Ammon's horn (tissue), 1 donor: ENCODE measurements at places on chromosomes 1 and 21.

GRCh38 chr1:39933956-39934941 is 20.7 kb upstream of the MFSD2A start:
- DNase-seq, result peak; percentile 62

GRCh38 chr21:29209696-29210095 is 79.3 kb downstream of the MAP3K7CL start:
- DNase-seq, result no peak

DNA sequence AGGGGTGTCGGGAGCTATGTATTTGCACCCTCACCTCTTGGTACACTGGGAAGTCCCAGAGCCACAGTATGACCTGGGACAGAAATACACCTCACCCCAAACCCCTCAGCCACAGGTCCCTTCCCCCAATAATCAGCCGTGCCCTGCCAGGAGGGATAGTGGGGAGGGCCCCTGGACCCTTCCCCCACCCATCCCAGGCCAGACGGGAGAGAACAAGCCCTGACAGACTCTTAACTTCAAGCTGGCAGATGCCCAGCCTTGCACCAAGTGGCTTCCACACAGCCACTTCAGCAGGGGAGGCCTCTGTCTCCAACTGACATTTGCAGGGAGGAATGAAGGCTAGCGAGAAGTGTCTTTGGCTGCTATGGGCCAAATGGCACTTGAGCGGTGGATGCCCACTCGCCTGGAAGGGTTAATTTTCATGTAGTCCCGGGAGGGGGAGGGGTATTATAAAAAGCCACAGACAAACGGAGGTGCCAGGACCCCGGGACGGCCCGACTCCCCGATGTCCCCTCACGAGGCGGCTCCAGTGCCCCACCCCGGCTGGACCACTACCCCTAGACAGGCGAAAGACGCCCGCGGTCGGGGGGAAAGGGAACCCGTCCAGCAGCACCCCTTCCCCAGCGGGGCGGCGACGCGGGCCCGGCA is 495 bp downstream of the SYNC start:
- peak; percentile 17 for DNase-seq

DNA sequence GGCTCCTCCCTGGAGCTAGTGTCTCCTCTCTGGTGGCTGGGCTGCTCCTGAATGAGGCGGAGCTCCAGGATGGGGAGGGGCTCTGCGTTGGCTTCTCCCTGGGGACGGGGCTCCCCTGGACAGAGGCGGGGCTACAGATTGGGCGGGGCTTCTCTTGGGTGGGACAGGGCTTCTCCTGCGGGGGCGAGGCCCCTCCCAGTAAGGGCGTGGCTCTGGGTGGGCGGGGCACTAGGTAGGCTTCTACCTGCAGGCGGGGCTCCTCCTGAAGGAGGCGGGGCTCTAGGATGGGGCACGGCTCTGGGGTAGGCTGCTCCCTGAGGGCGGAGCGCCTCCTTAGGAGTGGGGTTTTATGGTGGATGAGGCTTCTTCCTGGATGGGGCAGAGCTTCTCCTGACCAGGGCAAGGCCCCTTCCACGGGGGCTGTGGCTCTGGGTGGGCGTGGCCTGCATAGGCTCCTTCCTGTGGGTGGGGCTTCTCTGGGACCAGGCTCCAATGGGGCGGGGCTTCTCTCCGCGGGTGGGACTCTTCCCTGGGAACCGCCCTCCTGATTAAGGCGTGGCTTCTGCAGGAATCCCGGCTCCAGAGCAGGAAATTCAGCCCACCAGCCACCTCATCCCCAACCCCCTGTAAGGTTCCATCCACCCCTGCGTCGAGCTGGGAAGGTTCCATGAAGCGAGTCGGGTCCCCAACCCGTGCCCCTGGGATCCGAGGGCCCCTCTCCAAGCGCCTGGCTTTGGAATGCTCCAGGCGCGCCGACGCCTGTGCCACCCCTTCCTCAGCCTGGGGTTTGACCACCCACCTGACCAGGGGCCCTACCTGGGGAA is 22.7 kb upstream of the ARF1 start:
- no peak for DNase-seq

GRCh38 chr1:206933333-206933945 is 11.7 kb upstream of the FCMR start:
- DNase-seq, result no peak

DNA sequence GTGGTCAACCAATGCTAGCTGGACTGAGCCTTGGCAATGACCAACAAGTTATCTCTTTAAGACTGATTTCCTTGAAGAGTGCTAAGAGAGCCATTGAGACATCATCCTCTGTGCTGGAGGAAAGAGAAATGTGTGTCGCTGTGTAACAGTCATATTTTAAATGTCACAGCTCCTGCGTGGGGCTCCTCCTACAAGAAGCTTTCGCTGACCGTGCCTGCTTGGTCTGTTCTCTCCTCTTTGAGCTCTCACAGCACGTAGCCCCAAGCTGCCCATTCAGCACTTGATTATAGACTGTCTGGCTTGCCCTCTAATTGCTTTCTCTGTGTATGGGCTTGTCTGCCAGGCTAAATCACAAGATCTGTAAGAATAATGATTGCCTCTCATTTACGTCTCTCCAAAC is 221.3 kb downstream of the FOXD2 start:
- DNase-seq, result peak; percentile 65

DNA sequence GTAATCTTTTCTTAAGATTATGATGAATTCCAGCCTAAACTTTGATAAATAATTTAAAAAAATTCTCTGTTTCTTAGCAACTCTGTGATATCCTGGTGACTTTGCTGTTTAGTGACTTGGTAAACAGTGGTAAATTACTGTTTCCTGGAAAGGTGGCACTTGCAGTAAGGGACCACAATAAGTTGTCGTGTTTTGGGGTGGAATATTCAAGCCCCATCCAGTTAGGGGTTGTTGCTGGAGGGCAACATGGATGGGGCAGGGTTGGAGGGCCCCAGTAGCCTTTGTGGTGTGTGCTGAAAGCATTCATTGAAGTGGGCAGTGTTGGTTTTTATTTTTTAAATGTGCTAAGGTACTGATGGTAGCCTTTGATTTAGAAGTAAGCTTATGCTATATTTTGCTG is 30.3 kb downstream of the PRDM2 start:
- DNase-seq, result no peak

DNA sequence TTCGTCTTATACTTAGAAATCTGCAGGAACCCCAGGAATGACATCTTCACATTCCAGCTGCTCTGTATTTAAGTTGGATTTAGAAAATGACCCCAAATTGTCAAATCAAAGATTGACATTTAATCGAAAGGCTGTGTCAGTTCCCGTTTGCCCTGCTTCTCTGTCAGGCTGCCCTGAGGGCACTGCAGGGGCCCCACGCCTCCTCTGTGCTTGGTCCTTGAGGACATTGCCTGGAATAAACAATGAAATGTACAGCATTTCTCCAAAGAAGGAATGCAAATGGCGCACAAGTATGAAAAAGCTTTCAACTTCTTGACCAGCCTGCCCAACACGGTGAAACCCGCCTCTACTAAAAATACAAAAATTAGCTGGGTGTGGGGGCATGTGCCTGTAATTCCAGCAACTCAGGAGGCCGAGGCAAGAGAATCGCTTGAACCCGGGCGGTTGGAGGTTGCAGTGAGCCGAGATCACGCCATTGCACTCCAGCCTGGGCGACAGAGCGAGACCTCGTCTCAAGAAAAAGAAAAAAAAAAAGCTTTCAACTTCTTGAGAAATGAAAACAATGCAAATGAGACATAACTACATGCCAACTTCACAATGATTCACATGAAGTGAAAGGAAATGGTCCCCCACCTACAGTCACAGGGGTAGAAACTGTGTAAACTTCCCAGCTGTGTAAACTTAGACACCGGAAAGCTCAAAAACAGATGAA is 3.0 kb downstream of the TMPRSS3 start:
- no peak for DNase-seq

GRCh38 chr1:99315305-99315704 is 51.0 kb downstream of the PLPPR4 start:
- DNase-seq, result no peak

GRCh38 chr1:43466403-43466802 is 12.7 kb upstream of the HYI start:
- DNase-seq, result no peak

DNA sequence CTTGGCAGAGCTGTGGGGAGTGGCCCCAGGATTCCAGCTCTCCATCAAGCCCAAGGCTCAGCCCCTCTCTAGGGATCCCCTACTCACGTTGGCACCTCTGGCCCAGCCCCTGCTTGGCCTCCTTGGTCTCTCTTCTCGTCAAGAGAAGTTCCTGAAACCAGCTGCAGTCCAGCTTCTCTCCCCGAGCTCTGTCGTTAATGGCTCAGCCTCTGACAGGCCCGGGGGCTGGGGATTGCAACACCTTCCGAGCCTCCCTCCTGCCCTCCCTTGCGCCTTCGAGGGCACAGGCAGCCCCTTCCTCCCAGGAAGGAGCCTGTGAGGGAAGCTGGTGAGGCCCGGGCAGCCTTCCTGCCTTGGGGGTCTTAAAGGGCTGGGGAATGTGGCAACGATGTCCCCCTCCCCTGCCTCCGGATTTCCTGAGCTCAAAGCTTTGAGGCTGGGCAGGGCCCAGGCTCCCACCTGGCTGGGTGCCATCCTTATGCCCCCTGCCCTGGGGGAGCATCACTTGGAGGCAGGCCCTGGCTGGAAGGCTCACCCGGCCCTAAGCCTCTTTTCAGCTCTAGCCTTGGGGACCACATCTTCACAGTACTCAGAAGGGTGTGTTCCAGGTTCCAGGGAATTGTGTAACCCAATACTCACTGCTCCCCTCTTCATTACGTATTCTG is at the start of gene CSF3R:
TSS of gene CSF3R (minus strand) at position 190 of the 665 bp plus-strand sequence. CDS start 3,417 bp downstream, outside the sequence.
- peak; percentile 35 for DNase-seq

- no peak for DNase-seq
Measured at GRCh38 chr1:62433861-62434617, 2.8 kb upstream of the USP1 start.

- no peak for DNase-seq
Measured at GRCh38 chr1:167621780-167622313, 8.2 kb upstream of the RCSD1 start.

GRCh38 chr1:234938135-234938534 is 190.5 kb downstream of the TOMM20 start:
- DNase-seq, result no peak

DNA sequence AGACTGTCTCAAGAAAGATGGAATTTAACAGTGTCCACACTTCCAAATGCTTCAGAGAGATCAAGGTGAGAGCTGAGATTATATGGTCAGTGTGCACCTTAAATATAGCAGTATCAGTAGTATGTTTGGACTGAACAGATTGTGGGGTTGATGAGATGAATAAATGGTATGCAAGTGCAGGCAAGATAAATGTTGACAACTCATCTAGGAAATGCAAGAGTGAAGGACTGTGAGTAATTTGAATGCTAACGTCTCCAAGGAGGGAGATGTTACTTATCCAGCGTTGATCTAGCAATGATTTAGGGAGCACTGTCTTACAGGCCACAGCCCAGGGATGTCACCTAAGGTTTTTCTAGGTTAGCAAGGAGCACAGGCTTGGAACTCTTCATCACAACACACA is 170.7 kb upstream of the GALNT2 start:
- DNase-seq, result no peak

GRCh38 chr21:42195378-42196031 is 23.4 kb upstream of the ABCG1 start:
- DNase-seq, result no peak

DNA sequence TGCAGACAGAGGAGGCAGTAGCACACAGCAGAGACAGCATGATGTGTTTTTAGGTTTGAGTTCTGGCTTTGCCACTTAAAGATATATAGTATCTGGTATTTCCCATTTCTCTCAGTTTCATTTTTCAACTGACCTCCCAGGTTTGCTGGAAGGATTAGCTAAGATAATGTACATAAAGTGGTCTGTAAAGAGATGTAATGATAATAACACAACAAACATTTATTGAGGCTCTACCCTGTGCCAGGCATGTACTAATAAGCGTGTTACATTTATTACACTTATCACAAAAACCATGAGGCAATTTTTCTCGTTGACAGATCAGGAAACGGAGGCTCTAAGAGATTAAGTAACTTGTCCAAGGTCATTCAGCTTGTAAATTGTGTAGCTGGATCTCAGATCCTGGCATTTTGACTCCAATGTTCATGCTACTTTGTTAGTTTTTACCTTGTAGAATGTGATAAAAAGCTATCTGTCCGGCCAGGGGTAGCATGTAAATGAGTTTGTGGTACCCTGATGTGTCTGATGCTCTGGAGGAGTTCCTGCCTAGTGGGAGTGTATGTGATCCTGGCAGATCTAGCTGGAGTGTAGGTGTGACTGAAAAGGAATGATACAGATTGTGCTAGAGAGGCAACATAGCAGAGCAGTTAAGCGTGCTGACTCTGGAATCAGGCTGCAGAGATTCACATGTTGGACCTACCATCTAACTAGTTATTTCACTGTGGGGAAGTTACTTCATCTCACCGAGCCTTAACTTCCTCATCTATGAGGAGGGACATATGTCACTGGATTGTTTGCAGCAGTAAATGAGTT is 146.6 kb downstream of the VPS13D start:
- DNase-seq, result peak; percentile 75

- DNase-seq, result no peak
Measured at GRCh38 chr1:5993556-5994491, 1.6 kb upstream of the NPHP4 start.

- no peak for DNase-seq
Measured at GRCh38 chr1:81237473-81238089, 563.2 kb upstream of the ADGRL2 start.

GRCh38 chr1:53048960-53049573 is 12.9 kb upstream of the PODN start:
- DNase-seq, result peak; percentile 63

DNA sequence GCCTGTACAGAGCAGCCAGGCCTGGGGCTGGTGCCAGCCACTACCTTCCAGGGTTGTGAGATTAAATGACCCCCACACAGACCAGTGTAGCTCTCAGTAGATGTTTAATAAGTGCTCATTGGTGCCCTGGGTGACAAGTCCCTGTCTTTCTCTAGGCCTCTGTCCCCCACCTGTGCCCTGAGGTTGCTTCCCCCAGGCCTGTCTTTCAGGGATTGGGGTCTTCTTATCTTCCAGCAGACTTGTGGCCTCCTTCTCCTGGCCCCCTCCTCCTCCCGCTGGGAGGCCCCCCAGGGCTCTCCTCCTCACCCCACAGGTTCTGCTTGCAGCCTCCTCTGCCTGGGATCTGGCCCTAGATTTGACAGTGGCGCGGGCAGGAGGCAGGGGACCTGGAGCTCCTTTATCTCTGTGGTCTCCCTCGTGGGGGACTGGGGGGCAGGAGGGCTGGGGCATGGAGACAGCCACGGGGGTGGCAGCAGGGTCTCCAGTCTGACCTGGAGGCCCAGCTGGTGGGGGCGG is 40.3 kb downstream of the EPHA2 start:
- DNase-seq, result no peak

DNA sequence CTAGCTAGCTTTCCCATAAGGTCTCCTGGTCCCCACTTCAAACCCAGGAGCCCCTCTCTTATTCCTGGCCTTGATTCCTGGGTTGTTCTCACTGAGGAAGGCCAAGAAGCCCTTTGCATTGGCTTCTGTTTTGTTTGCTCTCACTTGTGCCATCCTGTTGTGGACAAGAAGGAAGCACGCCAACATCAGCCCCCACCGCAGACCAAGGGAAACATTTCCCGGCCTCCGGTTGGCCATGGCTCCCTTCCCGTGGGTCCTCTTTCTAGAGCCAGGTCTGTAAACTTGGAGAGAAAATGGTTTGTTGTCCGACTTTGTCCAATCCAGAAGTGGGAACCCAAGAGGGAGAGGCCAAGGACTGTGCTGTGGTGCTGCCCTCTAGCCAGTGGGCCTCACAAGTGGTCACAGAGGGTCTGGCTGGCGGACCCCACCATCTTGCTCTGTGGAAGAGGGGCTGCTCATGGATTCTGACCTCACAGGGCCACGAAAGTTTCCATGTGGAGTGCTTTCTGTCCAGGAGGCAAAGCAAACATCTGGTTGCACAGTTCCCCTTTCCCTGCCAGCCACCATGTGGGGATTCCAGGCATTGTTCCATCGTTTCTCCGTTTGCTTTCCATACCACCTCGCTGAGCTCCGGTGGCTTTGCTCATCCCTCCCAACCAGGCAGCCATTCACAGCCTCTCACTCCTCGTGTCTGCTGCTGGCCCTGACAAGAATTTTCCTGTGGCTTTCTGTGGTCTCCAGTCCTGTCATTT is 18.9 kb upstream of the TENT5C start:
- no peak for DNase-seq
